ENCODE measurements at places on chromosomes 7 and 10.

GRCh38 chr10:43696909-43697483, 48.3 kb upstream of the ZNF32 start:
- DNase-seq, result no peak

DNA sequence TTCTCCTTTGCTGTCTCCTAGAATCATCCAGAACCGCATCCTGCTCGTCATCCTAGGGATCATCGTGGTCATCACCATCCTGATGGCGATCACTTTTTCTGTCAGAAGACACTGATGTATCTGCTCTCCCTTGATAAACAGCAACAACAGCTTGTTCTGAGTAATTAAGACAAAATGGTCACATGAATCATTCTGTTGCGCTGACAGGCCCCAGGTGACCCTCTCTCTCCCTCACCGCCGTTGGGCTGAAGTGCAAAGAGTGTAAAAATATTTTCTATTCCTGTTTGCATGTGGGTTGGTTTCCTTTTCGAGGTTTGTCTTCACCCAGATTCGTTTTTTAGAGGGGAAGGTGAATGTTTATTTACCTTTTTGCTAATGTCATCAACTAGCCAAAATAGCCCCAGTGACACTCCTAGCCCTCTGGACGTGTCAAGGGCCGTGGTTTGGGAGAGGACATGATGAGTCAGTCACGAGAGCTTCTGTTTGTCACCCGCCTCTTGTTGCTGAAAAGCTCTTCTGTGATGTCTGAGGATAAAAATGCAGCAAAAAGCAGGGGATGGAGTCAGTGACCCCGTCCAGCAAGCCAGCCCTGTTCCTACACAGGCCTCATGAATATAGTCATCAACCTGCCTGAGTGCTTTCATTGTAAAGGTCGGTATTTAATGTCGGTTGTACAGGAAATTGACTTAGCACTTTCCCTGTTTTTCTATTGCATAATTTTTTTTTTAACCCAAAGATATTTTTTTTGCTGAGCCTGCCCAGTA, 134.6 kb upstream of the TCF7L2 start:
- no peak for DNase-seq

- DNase-seq, result peak; percentile 55
These were observed 6.4 kb upstream of the GPR22 start for GRCh38 chr7:107463139-107464078.

DNA sequence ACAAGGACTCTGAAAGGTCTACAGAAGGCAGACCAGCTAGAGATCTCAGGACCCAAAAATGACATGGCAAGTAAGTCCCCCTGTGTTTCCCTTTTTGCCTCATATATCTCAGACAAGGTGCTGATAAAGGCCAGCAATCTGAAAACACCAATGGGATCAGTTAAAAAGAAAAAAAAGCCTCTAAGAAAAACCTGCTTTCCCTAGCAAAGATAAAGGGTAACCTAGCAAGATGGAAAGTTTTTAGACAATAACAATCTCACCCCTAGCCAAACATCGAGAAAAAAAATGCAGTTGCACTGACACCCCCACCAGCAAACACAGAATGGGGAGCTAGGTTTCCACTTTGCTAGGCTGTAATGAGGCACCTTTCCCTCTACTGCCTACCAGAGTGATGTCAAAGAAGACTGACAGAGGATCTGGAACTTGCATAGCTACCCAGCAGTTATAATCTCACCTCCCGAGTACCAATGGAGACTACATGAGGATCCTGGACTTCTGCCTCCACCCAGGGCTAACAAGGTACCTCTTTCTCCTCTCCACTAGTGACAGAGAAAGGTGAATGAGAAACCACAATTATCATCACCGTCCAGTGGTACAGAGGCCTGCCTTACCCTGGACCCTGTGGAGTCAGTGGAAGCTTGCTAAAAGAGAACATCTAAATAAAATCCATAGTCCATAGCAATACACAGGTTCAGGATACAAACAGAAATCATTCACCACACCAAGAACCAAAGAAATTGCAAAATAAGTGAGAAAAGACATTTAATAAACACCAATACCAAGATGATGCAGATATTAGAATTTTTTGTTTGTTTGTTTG, 240.8 kb downstream of the ARHGAP12 start:
- DNase-seq, result no peak

Data from CD4-positive, alpha-beta T cell treated with Interleukin-21 for 1 hour (primary cell).